ENCODE measurements at places on chromosomes 12 and 14. TPM values are rescaled to one million over a fixed set of nuclear protein-coding genes. Genes with fewer than 3 reads are reported as not detected.

GRCh38 chr12:22527999-22528398, 16.3 kb downstream of the C2CD5 start:
- no peak for DNase-seq

DNA sequence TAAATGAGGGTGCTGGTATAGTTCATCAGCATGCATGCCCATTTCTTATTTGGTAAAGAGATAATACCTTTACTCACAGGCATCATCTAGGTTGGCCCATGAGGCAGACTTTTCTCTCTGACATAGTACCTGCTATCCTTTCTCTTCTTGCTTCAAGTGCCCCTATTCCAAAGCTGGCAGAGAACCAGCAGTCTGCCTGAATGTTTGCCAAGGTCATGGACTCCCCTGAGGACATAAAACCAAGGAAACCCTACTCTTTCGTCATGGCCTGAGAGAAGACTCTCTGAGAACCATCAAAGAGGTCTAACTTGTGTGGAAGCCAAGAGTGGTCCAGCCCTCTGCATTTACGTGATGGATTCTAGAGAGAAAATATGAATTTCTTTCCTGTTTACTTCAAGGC, 11.9 kb downstream of the PPP1R36 start:
- DNase-seq: no peak

DNA sequence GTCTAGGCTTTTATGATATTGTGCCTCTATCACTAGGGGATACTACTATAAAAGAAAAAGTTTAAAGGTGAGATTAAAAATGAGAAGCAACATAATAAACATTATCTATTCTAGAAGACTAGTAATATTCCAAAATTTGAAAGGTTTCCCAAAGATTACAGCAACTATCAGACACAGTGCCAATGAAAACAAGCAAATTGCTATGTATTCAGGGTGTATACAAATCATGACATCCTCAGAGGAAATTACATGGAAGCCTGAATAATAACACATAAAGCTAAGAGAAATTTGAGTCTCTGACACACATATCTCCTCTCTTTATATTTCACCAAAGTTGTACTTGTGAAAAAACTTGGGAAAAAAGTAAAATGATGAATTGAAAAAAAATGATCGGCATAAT, 327.0 kb downstream of the SEC23A start:
- no peak for DNase-seq

DNA sequence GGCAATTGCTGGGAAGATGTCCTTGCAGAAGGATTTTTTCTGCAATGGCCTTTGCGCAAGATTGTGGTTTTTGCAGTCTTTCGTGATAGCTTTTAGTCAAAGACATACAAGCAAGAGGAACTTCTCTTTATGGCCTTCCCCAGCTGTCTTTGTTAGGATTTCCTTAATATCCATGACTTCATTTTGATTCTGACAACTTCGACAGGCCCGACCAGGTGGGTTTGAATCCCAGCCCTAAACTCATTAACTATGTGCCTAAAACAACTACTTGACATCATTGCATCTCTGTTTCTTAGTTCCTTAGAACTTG, 13.3 kb upstream of the VRK1 start:
- no peak for DNase-seq

The OTUB2 gene
- 1.6 TPM for total RNA-seq
